Kidney epithelial cell (primary cell): ENCODE measurements at places on chromosomes 3 and 15. TPM values are rescaled to one million over a fixed set of nuclear protein-coding genes. Genes with fewer than 3 reads are reported as not detected.

DNA sequence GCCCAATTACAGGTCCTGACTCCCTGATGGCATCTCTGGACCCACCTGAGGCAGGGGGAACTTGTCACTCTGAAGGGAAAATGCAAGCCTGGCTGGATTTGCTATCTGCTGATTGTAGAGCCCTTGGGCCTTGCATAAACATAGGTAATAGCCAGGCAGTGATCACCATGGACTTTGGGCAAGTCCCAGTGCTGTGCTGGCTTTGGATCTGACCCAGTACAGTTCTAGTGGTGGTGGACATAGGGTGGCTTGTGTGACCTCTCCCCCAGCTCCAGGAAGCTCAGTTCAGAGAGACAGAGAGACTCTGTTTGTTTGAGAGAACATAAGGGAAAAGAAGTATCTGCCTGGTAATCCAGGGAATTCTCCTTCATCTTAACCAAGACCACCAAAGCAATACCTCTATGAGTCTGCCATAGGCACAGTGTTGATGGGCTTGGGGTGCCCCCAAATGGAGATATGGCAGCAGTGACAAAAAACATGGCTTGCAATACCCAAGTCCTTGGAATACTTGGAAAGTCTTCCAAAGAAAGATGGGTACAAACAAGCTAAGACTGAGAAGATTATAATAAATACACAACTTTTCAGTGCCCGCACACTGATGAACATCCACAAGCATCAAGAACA, 348.5 kb downstream of the PYDC2 start:
- no peak for DNase-seq

DNA sequence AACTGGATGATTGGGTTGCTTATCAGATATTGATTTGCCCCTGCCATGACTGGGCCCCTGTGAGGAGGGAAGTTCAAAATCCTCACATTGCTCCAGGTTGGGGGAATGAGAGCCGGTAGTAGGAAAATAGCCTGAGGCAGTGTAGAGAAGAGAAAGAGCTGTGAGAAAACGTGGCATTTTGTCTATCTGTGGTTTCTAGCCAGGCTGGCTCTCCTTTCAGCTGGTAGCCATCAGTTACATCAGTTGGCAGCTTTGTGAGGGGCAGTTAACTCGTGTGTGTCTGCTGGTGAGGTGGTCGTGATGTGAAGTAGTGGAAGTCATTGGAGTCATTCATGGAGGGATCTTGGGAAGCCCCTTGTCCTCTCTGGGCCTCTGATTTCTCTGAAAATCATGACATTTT, 5.2 kb downstream of the ESYT3 start:
- no peak for DNase-seq

DNA sequence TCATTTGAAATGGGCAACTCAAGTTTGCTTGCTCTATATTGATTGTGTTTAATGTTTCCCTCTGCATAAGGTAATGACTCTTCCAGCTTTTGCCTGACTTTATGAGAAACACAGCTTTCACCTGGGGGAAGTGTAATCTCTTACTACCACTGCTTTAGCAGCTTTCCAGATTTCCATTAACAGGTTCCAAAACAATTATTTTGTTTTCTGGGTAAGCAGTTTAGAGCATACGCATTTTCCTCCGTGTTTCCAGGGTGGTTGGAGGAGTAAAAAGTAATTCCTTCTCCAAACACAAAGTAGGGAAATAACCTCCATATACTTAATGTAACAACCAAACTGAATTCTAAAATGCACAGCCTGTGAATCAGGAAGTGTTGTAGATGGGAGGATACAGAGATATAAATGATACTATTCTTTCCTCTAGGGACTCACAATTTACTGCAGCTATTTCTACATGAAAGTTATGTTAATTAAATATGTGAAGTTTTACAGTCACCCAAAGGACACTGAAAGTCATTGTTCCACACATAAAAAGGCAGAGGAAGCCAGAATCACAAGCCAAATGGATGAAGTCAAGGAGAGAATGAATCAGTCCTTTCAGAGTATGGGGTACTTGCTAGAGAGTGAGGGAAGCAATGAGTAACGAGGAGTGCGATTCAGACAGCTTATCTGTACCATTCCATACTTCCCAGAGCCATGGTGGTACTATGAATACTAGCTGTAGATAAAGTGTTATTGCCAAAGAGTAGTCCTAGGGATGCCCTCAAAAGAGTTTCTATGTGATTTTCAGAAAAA, 16.6 kb downstream of the ST3GAL6 start:
- DNase-seq = no peak

DNA sequence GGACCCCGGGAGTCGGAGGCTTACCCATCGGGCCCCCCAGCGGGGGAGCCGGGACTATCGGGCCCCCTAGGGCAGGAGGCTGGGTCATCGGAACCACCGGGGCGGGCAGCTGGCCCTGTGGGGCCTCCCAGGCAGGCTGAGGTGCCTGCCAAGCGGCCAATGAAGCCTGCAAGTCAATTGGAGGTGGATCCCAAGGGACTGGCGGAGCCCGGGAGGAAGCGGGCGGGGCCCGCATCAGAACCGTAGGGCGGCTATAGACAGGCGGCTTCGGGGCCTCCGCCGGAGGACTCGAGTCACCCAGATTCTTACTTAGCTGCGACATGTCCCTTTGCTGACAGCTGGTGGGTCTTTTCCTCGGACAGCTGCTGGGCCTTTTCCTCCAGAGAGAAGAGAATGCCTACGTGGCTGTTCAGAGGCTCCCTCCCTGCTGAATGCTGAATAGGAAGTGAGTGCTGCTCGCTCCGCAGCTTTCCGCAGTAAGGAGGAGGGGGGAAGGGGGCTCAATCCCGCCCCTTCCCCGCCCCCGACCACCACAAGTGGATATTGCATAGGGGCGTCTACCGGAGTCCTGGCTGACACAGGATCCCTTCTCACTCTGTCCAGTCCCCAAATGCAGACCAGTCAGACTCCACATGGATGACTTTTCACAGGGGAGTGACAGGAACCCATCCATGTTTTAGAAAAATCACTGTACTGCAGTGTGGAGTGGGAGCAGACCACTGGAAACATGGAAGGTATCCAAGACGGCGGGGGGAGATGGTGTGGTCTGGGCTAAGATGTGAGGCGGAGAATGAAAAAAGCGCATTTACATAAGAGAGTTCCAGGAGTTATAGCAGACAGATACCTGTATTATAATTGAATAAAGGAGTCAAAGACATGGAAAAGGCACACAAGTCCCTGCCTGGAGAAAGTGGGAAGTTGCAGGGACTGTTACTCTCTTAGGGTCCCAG, at the start of gene MAGEL2:
MAGEL2 (minus strand) TSS at position 447 of the 950 bp plus-strand sequence; CDS start at position 322, 125 bp downstream.
- DNase-seq = no peak

Gene GOLGA6D
- not detected in 2 replicates for total RNA-seq

Gene RABL3
- 12.4 and 16.6 TPM in 2 replicates for total RNA-seq
